ENCODE measurements at places on chromosomes 2 and 18. TPM values are rescaled to one million over a fixed set of nuclear protein-coding genes. Genes with fewer than 3 reads are reported as not detected.

Gene CFC1
- total RNA-seq: not detected

Gene TCF7L1
- 2.5 TPM for total RNA-seq

Gene G6PC2
- total RNA-seq: not detected

Gene CDK15
- total RNA-seq: 16.0 TPM
